Tongue (tissue), 3 donors: ENCODE measurements at places on chromosomes 5 and 9. TPM values are rescaled to one million over a fixed set of nuclear protein-coding genes. Genes with fewer than 3 reads are reported as not detected.

Gene AHRR
- total RNA-seq = 8.2 TPM

Gene CNTFR
- 6.2 TPM for total RNA-seq

Gene EGFL7
- total RNA-seq = 57.1 TPM

Gene PTGS1
- 5.0 TPM for total RNA-seq

Gene RNF208
- total RNA-seq = not detected

Gene GRXCR2
- not detected for total RNA-seq
